ENCODE measurements at places on chromosomes 12 and 14.

- DNase-seq: no peak
These were observed 89.0 kb downstream of the C14orf39 start for GRCh38 chr14:60396718-60397343.

DNA sequence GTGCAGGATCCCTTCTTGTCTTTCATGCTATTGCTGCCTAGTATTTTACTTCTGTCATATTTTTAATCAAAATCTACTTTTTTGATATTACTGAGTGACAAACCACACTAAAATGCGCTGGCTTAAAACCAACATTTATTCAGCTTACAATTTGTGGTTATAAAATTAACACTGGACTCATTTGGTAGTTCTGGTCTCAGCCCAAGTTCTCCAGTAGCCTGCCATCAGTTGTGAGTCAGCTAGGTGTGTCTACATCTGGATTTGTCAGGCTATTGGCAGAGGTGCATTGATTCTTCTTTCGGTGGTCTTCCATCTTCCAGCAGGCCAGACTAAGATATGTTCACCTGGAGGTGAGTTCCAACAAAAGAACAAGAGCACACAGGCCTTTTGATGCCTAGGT lies 765.1 kb upstream of the FBXO33 start:
- DNase-seq: no peak

DNA sequence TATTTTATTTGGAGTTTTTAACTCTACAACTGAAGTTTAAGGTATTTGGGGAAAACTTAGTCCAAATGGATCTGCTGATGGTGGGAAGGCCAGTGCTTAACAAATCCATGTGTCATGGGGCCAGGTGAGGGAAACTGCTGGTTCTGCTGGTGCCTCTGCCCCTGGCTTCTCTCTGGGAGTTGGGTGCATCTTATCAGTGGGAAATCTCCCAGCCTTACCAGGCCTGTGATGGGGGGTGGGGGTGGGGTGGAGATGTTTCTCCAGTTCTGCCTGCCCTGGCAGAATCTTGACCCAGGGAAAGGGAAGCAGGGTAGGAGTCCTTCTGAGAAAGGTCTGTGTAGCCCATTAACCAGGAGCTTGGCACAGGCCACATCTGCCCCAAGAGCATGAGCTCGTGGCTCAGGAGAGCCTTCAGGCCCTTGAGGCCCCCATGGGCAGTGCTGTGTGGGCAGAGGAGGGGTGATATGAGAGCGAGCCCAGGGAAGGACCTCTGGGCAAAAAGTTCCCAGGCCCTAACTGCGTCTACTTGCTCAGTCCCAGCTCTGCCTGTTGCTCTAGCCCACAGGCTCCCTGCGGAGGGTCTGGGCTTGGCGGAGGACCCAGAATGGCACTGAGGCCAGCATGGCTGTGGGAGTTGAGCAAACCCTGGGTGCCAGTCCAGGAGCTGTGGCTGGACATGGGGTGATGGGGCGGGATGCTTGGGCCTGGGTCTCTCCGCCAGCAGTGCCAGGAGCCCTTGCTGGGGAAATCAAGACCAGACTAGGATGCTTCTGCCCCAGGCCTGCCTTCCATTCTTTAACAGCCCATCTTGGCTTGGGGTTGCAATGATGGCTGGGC lies 18.2 kb downstream of the VASH1 start:
- no peak for DNase-seq

DNA sequence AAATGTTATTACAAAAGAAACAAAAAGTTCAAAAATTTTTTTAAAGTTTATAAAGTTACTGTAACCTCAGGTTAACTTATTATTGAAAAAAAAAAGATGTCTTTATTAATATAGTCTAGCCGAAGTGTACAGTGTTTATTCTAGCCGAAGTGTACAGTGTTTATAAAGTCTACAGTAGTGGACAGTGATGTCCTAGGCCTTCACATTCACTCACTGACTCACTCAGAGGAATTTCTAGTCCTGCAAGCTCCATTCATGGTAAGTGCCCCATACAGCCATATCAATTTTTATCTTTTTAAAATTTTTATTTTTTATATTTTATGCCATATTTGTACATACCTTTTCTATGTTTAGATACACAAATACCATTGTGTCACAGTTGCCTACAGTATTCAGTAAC lies 10.4 kb downstream of the ATG2B start:
- DNase-seq: no peak

DNA sequence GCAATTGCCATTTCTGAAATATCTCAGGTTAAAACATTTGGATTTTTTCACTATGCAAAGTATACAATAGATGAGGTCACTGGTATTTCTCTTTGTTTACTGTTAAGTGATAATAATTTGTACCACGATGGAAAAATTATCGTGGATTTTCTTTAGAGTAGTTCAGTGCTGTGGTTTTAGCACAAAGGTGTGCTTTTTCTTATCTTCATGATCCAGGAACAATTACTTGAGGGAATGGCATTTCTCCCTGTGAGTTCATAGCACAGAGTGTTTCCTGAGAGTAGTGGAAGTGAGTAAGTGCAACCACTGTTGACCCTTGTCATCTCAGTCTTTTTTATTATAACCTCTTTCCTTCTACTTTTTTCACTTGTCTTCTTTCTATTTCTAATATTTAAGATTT lies 86.8 kb downstream of the FGD4 start:
- DNase-seq: no peak

DNA sequence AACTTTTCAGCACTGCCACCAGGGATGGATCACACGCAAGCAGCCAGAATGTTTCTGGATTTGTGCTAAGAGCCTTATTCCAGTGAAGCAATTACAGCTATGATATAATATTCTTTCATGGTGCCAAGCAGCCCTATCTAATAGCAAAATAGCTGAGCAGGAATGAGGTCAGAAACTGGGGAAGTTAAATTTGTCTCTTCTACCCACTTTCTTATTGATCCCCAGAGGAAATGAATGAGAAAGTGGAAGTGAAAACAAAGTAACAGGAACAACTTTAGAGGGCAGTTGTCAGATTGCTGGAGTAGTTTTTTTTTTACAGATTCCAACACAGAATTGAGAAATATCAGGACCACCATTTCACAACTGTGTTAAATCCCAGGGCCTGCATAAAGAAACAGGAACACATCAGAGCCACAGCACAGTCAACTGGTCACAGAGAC lies 44.8 kb downstream of the GCH1 start:
- no peak for DNase-seq

DNA sequence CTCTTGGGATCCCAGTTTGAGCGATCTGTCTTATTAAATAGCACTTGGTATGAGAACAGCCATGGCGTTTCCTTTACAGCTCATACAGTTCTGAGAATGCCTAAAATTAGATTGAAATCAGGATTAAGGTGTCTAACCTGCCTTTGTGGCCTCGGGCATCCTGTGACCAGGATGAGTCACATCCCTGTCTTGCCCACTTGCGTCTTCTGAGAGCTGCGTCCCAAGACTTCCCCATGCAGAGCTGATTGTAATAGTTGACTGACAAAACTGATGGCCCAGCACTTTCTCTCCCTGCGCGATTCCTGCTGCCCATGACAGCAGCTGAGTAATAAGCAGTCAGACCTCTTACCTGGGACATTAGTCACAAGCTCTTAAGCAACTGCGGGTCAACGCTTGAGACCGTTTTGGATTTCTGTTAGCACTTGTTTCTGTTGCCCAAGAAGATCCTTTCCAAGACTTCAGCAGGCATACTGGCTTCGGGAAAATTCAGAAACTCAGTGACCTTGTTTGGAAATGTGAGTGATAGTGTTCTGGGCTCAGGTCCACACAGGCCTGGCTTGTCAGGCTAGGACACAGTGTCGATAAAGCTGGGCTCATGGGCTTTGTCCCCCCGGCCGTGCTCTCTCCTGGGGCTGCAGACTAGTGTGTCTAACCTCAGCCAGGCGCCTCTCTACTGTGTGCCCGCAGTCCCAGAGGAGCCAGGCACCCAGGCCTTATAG lies 169.9 kb upstream of the HIF1A start:
- peak; percentile 8 for DNase-seq

DNA sequence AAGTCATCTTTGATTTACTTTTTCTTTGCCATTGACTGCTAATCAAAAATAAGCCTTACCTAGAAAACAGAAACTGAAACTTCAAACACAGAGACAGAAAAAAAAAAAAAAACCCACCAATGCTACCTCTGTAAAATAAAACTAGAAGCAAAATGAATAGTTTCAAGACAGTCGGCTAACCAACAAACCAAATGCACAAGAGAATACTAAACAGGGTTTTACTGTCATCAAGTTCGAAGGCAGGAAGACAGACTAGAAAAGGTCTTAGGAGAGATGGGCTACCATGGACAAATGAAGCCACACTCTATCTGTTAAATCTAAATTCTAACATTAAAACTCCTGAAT lies 59.5 kb downstream of the SEL1L start:
- DNase-seq: no peak

DNA sequence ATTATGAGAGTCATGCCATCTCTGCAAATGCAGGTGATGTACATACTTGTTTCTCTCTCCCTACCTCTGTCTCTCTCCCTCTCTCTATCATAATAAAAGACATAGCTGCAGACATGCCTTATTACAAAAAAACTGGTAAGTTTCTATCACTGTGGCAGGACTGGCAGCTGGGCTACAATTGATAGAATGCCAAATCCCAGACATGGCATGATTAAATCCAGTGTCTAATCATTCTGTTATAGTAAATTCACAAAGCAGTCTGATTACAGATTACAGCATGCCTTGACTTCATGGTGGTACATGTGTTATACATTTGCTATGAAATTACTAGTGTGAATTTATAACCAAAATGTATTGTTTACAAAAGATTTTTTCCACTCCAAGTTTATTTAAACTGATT lies 854.7 kb downstream of the TMTC2 start:
- no peak for DNase-seq

DNA sequence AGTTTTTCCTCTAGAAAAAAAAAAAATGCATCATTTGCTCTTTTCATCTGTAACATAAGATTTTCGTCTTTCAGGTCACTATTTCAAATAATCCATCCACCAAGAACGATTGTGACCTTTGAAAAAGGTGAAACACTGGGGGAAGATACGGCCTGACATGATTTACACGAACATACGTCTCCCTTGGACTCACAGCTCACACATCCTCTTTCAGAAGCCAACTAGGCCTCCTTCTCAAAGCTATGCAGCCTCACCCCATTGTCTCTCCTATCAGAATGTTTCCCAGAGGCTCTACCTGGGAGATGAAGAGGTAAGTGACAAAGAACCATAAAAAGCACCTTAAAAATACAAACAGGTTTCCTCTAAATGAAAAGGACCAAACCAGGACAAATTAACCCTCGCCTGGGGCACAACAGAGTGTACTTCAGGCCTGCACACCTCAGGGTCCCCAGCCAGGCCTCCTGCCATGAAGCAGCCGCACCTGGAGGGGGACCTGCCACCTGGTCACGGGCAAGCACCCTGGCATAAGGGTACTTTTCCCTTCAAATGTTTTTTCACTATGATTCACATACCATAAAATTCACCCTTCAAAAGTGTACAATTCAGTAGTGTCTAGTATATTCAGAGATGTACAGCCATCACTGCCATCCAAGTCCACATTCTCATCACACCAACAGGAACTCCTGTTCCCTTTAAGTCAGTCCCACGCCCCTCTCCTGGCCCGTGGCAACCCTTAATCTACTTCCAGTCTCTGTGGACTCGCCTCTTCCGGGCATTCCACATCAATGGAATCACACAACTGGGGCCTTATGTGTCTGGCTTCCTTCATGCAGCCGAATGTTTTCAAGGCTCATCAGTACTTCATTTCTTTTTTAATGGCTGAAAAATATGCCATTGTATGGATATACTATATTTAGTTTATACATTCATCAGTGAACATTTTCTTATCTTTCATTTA lies 5.4 kb downstream of the SLC15A4 start:
- no peak for DNase-seq

GRCh38 chr12:72274931-72275330 lies 2.8 kb downstream of the TRHDE start:
- no peak for DNase-seq

- no peak for DNase-seq
These were observed 105.7 kb downstream of the GCH1 start for GRCh38 chr14:54796961-54797360.

GRCh38 chr12:106736051-106736957 lies 38.2 kb upstream of the RIC8B start:
- DNase-seq: no peak

DNA sequence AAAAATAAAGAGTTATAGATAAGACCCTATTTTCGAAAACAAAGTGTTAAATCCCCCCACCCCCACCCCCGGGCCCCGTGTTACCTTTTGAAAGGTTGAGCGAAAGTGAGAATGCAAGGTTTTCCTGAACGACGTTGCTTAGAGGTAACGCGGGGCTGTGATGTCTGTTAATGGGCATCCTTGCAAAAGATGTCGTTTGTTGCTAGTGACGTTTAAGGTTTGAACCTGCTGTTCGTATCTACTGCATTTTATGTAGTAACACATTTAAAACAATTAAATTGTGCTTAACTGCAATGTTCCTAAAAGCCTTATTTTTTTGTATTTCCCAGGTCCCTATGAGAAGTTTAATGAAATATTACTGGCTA lies 1.2 kb downstream of the CPSF6 start:
- no peak for DNase-seq

DNA sequence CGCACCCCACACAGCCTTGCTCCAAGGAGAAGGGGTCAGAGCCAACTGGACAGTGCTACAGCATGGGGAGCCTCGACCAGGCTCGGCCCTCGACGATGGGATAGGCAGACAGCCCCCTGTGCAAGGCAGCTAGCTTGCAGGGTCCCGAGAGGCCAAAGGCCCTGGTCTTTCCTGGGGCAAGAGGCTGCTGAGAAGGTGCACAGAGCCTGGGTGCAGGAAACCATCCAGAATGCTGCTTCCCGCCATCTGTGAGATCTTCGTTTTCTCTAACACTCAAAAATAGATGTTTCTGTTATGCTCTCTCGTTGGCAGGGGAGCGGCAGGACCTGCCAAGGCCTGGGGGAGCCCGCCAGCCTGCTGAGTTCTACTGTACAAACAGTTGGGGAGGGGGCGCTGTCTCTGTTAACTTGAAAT lies 168.0 kb upstream of the RTL1 start:
- no peak for DNase-seq

- DNase-seq: no peak
These were observed 170.8 kb downstream of the RPL10L start for GRCh38 chr14:46480817-46481216.

DNA sequence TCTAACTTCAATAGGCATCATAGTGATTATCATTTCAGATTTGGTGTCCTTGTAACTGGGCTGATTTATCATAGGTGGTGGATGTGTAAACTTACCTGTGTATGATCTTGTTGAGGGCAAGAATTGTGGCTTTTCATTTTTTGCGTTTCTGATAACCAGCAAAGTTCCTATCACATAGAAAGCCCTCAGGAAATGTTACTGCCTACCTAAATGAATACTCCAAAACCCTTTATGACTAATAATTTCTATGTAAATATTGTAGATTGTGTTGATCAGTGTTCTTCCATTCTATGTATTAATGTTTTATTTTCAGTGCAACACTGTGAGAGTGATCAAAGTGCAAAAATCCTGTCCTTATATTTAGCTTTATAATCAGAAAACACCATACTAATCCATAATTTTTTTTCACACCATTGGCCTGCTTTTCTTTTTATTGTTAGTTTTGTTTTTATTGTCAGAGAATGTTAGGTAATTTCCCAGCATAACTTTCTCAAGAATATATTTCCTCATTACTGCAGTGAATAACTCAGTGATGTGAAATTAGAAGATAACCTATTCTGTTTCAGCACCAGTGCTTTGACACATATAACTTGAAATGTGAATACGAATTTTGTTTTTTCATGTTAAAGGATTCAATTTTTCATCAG lies 94.1 kb downstream of the GPHN start:
- no peak for DNase-seq

- no peak for DNase-seq
These were observed 20.0 kb downstream of the ZFP36L1 start for GRCh38 chr14:68772761-68773381.

Measured in activated CD4-positive, CD25-positive, alpha-beta regulatory T cell (primary cell).